ENCODE measurements at places on chromosomes 4 and X.
A peak's percentile ranks its signal among the peaks of the same experiment; 100 is the strongest.

DNA sequence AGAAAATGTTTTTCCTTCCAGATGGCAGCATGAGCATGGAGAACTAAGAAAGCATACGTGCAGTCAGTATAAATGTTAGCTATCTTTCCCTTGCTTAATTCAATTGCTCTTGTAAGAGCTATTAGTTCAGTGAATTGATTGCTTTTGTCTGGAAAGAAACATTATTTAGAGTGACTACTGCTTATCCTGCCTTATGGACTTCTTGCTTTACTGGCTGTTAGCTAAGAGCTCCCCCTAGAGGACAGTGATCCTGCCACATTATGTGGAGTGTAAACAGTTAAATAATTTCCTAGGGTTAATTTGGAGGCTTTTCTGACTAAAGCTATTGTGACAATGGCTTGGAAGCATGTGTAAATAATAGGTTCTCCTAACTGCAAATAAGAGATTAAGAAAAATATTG, 1402.4 kb downstream of the FAM133A start:
- DNase-seq = no peak

DNA sequence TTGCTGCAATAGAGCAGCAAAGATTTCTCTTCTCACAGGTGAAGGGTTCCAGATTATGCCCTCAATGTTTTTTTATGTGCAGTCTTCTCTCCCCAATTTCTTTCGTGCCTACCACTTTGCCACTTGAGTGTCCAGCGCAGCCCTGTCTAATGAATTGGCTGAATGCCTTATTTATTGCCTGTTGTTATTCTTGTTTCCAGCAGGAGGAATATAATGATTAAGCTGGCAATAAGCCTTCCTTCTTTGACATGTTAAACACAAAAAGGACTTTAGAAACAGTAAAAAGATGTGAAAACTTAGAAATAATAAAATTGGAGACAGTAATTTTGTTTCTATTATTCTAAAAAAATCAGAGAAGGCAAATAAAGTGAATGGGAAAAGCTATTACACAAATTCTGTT, 34.6 kb upstream of the FRAS1 start:
- no peak for DNase-seq

GRCh38 chr4:53653484-53654053, 62.3 kb upstream of the LNX1 start:
- no peak for DNase-seq

DNA sequence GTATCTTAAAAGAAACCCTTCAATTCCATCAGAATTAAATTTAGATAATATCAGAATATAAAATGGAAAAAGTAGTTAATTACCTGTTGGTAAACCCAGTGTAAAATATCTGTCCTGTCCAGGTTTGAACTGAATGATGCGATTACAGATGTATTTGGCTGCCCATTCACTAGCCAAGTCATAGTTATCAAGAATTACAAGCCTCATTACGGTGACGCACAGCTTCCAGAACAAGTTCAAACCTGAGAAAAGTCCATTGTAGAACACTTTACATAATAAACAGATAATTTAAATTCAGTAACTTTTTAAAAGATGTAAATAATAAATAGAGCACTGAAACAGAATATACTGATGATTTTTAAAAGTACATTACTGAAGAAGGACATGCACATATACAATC, 4.4 kb downstream of the GNPDA2 start:
- no peak for DNase-seq

- DNase-seq = no peak
These were observed 563.9 kb downstream of the GRXCR1 start for GRCh38 chr4:43456383-43456782.

DNA sequence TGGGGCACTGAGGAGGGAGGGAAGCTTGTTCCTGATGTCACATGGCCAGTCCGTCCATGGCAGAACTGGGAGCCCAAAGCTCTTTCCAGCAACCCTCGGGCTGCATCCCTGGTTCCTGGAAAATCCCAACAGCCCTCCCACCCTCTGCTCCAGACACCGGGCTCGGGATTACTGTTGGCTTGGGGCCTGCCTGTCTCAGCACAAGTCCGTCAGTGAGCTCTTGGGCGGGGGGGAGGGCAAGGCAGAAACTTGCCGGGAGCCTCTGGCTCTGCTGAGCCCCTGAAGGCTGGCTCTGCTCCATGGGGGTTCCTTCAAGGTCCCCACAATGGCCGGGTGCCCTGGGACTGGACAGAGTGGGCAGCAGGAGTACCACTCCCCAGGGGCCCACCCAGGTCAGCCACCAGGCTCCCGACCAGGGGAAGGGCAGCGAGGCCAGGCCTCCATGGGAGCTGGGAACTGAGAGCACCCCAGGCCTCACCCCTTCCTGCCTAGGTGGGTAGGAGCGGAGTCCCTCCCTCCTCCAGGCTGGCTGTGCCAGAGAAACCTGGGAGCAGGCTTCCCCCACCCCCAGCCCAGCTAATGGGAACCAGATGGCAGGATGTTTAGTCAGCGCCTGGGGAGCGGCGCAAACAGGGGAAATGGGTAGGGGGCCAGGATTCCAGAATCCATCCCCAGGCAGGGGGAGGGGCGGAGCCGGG, 6.4 kb upstream of the HAUS7 start:
- DNase-seq = no peak

DNA sequence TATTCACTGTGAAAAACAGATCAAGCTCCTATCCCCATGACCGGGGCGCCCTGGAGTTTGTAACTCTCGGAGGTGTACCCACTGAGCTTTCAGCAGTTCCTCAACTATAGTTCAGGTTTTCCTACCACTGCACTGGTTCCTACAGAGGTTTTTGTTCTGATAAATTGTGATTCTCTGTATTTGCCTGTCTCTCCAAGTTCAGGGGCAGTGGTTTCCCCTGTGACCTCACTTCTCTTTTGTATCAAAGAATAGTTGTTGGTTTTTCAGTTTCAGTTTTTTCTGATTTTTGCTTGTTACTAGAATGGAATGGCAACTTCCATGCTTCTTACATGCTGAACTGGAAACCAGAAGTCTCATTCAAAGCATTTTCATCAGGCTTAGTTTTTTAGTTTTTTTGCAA, 56.8 kb upstream of the PLS3 start:
- DNase-seq = no peak

DNA sequence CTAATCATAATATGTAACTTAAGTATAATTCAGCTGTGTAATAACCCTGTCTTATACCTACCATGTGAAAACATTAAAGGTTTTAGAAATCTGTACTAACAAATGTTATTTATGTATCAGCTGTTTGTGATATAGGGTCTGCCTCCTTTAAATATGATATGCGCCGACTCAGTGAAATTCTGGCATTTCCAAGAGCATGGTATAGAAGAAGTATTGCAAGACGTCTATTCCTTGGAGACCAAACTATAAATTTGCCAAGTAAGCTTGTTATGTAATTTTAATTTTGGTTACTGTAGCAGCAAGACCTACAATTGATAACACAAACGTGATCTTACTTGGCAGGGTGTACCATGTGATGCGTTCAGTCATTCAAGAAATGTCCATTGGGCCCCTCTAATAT, 32.3 kb upstream of the ADAD1 start:
- DNase-seq = no peak

DNA sequence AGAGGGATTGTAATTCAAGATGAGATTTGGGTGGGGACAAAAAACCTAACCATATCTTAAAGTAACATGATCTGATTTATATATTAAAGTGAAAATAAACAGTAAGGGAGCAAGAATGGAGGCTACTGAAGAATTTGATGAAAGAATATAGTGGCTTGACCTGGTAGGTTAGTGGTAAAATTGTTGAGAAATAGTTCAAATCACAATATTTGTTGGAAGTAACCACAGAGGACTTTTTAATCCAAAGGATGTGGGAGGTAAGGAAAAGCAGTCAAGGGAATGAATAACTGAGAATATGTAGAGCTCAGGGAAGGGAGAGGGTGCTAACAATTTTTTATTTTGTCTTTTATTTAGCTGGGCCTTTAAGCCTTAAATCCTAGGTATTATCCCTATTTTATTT, 139.8 kb upstream of the HS3ST1 start:
- DNase-seq = no peak

- DNase-seq = no peak
These were observed 342.3 kb downstream of the ZNF674 start for GRCh38 chrX:46202733-46203514.

DNA sequence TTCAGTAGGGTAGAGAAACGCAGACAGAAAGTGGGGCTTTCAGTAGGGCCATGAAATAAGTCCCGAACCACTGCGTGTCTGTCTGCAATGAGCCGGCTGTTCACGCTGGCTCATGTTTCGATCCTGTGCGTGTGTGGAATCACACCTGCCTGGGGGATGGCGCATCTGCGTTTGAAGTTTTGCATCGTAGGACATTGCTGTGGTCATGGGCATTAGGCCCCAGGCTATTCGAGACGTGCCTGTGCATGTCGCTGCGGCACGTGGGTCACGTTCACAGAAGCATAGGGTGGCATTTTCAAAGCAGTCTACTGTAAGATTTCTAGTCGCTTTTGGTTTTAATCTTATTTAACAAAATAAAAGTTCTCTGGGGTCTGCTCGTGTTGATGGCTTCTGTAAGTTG, 25.5 kb upstream of the HGFAC start:
- DNase-seq = no peak

- DNase-seq = peak; percentile 18
These were observed 28.4 kb downstream of the ZNF185 start for GRCh38 chrX:152926279-152926678.

DNA sequence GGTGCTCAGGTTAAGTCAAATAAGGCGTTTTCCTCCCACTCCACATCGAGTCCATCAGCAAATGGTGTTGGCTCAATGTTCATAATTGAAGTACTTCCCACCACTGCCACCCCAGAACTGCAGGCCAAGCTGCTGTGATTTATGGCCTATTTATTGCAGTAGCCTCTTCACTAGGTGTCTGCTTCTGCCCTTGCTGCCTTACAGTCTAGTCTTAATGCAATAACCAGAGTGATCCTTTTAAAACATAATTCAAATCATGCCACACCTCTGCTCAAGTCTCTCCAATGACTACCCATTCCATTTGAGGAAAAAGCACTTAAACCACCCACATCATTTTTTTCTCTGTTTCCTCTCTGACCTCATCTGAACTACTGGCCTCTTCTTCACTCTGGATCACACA, 220.3 kb downstream of the KCNIP4 start:
- no peak for DNase-seq

GRCh38 chr4:98557194-98557892, 101.1 kb downstream of the TSPAN5 start:
- no peak for DNase-seq

DNA sequence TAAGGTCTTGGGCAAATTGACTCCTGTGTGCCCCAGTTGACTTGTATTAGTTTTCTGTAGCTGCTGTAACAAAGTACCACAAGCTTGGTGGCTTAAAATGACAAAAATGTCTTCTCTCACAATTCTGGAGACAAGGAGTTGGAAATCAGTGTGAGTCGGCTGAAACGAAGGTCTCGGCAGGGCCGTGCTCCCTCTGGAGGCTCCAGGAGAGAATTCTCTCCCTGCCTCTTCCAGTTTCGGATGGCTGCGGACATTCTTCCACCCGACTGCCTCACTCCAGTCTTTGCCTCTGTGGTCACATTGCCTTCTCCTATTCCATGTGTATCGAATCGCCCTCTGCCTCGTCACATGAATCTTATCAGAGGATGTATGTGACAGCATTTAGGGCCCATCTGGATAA, 66.0 kb upstream of the PHOX2B start:
- DNase-seq = no peak
